ENCODE measurements at places on chromosomes 11 and 22. TPM values are rescaled to one million over a fixed set of nuclear protein-coding genes. Genes with fewer than 3 reads are reported as not detected.

The APOL5 gene
- not detected for total RNA-seq

DNA sequence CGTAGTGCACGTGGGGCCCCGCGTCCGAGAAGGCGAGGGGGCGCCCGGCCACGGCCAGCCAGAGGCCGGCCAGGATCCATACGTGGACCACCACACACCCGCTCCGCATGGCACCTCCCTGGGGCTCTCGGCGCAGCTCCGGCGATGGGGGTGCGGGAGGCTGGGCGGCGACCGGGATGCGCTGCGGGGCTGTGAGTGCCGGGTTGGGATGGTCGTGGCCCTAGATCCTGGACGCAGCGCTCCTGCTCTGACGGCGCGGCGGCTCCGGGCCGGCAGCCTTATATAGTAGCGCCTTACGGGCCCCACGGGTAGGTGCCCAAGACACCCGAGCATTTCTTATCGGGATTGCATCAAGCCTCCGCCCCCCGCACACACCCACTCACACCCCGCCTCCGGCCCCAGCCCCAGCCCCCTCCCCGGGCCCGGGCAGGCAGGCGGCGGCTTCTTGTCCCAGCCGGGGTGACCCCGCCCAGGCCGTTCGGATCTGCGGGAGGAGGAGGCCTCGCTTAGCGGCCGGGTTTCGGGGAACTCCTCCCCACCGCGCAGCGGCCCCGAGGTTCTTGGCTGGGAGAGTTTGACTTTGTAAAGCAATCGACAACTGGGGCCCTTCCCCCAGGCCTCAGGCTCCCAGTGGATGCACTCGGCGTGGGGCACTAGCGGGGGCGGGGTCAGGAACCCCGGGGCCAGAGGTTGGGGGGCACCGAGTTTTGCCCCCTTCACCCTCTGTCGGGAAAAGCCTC lies at the start of gene FGF19:
Gene FGF19, minus strand, starts transcription at position 255 of the 740 bp plus-strand sequence. Its CDS starts 146 bp downstream, at position 109.
- no peak within 1 kb of the TSS for H3K4me3 ChIP-seq
- peaks cover 47% of the 10 kb centered on the region for H3K27me3 ChIP-seq
- no peak for DNase-seq
- H3K36me3 ChIP-seq = no peaks in the 10 kb centered on the region
- no peak within 1 kb of the TSS for H3K27ac ChIP-seq
- H3K4me1 ChIP-seq = peaks cover 9% of the 10 kb centered on the region

DNA sequence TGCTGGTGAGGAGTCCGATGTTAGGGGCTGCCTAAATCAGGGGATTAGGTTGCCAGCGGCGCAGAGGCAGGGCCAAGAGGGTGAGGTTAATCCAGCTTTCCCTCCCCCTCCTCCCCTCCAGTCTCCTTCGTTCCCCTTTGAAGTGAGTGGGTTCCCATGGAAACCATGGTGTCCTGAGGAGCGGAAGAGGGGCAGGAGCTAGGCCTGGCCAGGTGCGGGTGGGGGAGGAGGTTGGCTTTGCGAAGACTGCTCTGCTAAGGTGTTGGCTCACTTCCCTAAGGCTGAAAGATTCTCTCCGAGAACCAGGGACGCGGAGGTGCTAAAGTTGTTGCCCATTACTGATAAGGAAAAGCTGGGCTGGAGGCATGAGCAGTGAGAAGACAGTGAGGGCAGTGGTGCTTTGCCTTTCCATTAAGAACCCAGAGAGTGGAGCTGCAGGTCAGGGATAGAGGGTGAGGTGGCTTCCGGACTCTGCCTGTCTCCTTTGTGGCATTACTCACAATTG lies 124.6 kb downstream of the FEZ1 start:
- no peak for DNase-seq
- no peak overlapping the region for H3K27ac ChIP-seq
- H3K36me3 ChIP-seq = no peaks in the 10 kb centered on the region

DNA sequence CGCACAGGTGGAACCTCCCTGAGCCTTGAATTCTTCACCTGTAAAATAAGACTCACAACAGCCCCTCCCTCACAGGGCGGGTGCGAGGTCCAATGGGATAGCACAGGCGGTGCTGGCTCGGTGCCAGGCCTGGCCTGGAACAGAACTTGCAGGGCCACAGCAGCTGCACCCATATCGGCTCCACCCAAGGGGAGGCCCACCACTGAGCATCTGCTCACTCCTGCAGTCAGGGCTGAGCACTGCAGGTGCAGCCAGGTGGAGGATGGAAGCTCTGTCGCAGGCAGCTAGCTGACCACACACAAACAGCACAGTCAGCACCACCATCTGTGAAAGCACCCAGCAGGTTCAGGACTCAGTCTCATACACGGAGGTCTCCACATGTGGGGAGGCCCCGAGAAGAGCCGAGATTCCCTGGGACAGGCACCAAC lies 19.6 kb downstream of the VPS37C start:
- no peak overlapping the region for H3K27ac ChIP-seq
- H3K4me1 ChIP-seq = peaks cover 21% of the 10 kb centered on the region
- peaks cover 4% of the 10 kb centered on the region for H3K27me3 ChIP-seq
- no peak overlapping the region for H3K4me3 ChIP-seq
- H3K36me3 ChIP-seq = peaks cover 10% of the 10 kb centered on the region

GRCh38 chr11:19601235-19601634 lies 111.4 kb upstream of the NAV2 start:
- DNase-seq = no peak
- peaks cover 51% of the 10 kb centered on the region for H3K4me1 ChIP-seq
- H3K4me3 ChIP-seq = no peak overlapping the region
- no peak overlapping the region for H3K27ac ChIP-seq
- H3K36me3 ChIP-seq = peaks cover 10% of the 10 kb centered on the region

- no peak overlapping the region for H3K27ac ChIP-seq
- DNase-seq = no peak
- no peaks in the 10 kb centered on the region for H3K36me3 ChIP-seq
- H3K27me3 ChIP-seq = peaks cover 25% of the 10 kb centered on the region
Observed at GRCh38 chr11:125397421-125397820, 98.6 kb downstream of the FEZ1 start.
